ENCODE measurements at places on chromosomes 2 and 18.

DNA sequence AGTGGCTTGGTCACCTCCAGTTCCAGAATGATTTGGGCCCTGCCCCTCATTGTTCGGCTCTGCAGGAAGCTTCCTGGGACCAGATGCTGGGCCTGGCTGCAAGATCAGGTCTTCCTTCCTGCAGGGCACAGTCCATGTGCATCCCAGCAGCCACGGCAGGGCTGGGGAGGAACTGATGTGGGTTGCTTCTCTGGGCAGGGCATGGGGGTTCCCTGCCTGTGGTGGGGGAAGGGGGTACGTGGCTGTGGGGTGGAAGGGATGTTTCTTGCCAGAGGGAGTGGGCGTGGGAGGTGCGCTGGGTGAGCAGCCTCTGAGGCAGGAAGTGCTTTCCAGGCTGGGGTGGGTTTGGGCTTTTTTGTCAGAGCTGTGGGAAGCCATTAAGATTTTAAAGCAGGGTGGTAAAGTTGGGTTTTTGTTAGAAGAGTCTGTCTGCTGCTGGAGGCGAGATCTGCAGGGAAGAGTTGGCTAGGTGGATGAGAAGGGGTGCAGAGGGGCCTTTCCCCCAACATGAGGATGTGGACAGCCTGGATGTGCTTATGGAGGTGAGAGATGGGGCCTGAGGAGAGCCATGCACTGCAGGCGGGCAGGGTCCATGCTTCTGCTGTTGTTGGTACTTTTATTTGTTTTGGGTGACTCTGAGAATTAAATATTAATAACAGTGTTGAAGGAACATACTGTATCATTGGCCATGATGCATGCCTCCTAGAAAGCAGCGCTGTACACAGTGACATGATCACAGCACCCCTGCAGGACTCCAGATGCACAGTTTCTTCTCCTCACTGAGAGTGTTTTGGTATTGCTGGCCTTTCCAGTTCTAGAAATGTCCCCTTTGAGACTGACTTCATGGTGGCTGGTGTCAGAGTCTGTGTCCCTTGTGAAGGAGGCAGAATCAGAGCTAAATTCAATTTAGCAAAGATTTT, 45.3 kb downstream of the DGKD start:
- no peak for DNase-seq

- no peak for DNase-seq
These were observed 301.4 kb downstream of the CMPK2 start for GRCh38 chr2:6564326-6564725.

DNA sequence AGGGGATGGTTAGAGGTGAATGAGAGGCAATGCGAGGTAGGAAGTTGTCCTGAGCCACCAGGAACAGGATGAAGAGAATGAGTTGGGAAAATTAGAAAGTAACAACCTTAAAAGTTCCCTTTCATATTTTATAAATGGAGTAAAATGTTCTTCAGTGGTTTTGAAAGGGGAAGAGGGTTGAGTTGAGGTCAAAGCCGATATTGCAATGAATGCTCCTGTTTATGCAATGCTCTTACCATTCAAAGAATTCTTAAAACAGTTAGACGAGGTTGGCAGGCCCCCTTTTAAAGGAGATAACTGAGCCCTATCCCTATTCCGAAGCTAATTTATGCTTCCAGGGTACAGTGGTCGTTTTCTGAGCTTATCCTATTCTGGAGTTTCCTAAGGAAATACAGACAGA, 2110.3 kb upstream of the CELF4 start:
- DNase-seq, result no peak

DNA sequence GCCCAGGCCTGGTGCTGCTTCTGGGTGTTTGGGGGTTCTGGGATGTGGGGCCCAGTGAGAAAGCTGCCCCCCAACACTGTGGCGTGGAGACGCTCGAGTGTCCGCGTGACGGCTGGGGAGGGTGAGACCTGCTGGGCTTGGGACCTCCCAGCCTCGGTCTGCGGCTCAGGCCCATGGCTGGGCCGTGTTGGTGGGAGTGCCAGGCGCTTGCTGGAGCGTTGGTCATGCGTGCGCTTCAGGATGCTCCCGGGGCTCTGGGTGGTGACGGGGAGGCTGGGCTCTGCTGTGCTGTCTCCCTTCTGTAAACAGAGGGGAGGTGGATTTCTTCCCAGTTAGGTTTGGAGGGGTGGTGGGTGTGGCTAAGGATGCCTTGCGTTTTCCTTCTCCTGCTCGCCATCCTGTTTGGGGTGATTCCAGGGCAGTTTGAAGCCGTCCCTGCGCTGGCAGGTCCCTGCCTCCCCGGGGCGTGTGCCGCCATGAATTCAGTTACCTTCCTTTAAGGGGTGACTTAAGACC, 606 bp downstream of the GAL3ST2 start:
- no peak for DNase-seq

GRCh38 chr2:241903121-241904010, 33.8 kb downstream of the RTP5 start:
- DNase-seq, result no peak

- DNase-seq, result no peak
These were observed 35.2 kb upstream of the NAPG start for GRCh38 chr18:10490401-10491165.

DNA sequence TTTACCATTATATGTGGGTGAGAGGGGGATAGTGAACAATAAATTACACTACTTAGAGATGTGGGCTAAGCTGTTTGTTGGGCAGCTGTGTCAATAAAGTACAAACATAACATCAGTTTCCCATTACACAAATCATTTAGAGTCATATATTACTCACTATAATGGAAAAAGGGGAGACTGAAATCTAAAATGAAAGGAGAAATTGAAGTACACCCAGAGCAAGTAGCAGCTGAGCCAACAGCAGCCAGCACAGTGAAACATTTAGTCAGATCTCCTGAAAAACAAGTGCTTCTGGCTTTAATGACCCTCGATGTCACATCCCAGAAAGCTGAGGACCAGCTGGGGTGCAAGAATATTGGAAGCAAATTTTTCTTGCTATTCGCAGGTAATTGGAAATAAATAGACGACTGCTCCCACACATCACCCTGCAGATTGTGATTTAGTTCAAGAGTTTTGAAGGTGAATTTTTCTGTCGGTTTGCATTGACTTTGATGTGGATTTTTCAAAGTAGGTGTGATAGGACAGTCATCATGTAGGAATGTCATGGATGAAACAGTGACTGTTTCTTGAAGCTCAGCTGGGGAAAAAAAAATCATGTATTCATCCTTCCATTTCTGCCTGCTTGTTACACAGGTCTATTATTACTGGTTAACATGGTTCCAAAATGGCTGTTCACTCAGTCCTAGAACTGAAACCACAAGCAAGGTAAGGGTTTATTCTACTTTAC, 1607.3 kb upstream of the CELF4 start:
- DNase-seq, result no peak

DNA sequence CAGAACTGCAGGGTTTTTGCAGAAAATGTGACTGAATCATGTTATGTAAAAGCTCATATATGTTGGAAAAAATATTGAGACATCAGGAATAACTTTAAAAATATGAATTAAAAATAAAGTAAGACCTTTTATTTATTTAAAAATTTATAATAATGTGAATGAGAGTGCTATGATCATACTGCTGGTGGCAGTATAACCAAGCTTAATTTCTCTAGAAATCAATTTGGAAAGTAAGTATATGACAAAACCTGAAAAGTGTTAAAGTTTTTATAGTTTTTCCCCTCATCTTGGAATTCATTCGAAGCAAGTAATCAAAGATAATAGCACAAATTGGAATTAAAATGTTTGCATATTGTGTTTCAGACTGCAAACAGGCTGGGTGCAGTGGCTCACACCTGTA, 7.5 kb downstream of the SLC39A10 start:
- peak; percentile 68 for DNase-seq

DNA sequence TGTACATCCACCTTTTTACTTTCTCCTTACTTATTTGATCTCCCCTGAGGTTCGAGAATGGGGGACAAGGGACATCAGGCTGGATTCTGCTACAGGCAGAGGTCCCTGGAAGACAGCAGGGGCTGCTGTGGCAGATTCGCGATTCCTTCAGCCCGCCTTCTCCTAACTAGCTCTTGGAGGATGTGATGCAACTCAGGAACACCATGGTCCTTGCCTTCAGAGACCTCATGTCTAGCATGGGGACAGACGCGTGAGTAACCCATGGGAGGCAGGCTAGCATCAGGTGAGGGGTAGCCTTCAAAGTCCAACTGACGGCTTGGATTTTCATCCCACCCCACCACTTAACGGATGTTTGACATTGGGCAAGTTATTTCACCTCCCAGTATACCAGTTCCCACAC, 869 bp upstream of the TCF23 start:
- no peak for DNase-seq

GRCh38 chr18:65725251-65726050, 25.4 kb upstream of the CDH7 start:
- DNase-seq, result no peak

GRCh38 chr18:2687390-2688001, 32.0 kb downstream of the SMCHD1 start:
- DNase-seq, result no peak

- no peak for DNase-seq
These were observed 127.6 kb downstream of the FSHR start for GRCh38 chr2:49026706-49027105.

DNA sequence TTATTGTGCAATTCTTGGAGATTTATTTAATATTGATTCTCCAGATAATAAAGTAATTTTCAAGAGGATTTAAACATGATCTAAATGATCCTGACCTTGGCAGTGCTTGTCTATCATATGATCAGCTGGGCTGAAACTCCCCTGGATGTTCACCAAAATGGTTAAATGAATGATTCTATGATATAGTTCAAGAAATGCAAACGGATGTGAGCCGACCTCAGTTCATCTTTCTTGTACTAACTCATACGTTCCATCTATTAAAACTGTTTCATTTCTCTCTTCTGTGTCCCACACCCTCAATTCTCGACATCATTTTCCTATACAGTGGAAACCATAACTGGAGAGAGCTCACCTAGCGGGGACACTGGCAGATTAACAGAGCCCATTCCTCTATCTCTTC, 281.7 kb upstream of the CCDC68 start:
- no peak for DNase-seq

- no peak for DNase-seq
These were observed 381.0 kb downstream of the MEIS1 start for GRCh38 chr2:66815886-66816285.

Data from fibroblast of lung (primary cell).